Germinal center (tissue), 1 donor: ENCODE measurements at places on chromosomes 16 and 17.
A peak's percentile ranks its signal among the peaks of the same experiment; 100 is the strongest.

DNA sequence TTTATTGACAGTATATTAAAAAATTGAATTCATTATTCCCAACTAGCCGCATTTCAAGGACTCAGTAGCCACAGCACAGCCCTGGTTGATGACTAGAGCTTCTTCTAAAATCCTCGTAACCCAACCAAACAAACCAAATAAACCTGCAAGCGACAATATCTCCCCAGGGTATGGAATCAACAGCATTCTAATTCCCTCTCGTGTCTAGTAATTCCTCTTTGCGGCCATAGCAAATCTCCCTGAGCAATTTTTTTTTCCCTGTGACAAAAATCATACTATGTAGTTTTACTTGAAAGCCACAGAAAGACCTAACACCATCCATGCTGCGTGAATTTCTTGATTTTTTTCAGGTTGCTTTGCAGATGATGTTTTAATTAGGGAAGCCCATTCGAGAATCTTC, 143.4 kb upstream of the MYOCD start:
- DNase-seq = no peak

DNA sequence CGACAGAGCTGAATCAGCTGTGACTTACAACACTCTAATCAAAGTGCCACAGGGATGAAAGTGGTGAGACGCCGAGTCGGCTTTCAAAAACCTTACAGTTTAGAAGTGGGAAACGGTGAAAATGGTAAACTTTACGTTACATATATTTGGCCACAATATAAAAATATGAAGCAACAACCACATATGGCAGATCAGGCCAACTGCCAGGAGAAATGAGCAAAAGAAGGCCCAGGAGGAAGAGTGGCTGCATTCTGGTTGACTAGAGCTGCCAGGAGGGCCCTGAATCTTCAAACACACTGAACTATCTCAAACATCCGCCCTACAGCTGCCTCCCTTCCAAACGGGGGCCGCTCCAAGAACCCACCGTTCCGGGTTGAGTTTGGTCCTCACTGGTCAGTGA, 56.3 kb downstream of the MRM3 start:
- DNase-seq = no peak

DNA sequence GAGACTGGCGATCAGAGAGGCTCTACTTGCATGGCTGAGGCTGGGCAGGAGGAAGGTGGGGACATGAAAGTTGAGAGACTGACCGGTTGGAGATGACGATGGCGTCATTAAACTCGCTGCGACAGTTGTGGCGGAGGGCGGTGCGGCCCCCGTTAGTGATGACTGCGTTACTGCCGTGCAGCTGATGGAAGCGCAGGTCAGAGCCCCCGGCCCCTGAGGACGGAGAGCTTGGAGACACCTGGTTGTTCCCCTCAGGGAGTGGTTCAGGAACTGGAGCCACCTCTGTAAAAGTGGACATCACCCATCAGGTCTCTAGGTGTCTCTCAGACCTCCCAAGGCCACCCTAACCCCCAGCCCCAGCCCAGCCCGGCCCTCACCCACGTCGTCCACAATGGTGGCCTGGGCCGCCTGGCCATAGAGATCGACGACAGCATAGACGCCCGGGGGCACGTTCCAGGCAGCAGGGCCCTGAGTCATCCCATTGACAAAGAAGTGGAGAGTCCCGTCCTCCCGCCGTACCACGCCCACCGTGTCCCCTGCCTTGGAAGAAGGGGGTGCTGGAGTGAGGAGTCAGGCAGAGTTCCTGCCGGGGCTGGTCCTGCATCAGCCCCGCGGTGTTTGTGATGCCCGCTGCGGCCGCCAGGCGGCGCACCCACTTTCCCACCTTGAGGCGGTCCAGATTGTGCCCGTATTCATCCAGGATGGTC, 5.3 kb downstream of the NEURL4 start:
- peak; percentile 70 for DNase-seq

DNA sequence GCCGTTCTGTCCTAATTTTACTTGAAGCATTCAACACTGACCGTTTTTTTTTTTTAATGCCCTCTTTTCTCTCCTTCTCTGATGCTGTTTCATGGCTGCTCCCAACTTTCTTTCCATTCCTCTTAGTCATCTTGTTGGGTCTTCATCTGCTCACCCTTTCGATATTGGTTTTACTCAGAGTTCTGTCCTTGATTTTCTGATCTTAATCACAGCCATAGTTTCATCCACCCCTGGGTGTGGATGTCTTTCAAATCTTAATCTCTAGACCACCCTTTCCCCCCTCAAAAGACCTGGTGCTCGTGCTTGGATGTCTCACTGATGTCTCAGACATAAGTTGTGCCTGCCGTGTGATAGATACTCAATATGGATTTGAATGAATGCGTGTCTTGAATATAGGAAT, 22.4 kb downstream of the NDEL1 start:
- no peak for DNase-seq

DNA sequence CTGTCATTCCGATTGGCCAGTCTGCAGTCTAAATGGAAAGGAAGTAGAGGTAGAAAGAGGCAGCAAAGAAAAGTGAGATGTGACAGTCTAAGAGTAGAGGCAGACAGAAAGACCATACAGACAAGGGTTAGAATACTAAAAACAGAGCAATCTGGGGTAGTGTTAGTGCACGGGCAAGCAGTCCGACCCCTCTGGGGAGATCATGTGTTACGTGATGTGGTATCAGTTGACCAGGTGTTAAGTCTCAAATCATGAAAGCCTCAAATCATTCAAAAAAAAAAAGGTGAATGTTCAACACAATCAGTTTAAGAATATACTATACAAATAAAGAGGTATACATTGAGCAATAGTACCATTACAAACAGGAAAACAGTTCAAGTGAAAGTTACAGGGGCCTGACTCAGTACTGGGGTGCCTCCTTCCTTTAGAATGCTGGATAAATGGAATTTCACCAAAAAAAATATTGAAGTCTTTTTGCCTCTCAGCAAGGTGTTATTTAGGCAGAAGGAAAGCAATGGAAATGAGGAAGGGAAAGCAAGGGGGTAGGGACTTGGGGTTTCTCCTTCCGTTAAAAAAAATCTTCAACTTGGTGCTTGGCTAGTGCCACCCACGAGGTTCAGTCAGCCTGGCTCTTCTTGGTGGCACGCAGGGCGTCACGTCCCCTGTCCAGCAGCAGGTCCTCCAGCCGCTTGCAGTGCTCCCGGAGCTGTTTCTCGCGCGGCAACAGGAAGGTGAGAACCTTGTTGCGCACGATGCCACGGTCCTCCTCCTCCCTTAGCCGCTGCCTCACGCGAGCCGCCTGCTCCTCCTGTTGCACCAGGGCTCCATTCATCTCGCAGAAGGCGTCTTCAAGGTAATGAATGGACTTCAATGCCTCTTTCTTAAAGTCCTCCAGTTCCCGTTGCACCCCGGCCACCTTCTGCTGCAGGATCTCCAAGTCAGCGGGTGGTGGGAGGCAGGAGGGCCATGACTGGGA, 616 bp downstream of the CCDC182 start:
- DNase-seq = no peak

GRCh38 chr17:17125136-17126084, 80.7 kb downstream of the PLD6 start:
- DNase-seq = no peak

GRCh38 chr17:10687499-10687898, 9.8 kb downstream of the SCO1 start:
- DNase-seq = no peak

DNA sequence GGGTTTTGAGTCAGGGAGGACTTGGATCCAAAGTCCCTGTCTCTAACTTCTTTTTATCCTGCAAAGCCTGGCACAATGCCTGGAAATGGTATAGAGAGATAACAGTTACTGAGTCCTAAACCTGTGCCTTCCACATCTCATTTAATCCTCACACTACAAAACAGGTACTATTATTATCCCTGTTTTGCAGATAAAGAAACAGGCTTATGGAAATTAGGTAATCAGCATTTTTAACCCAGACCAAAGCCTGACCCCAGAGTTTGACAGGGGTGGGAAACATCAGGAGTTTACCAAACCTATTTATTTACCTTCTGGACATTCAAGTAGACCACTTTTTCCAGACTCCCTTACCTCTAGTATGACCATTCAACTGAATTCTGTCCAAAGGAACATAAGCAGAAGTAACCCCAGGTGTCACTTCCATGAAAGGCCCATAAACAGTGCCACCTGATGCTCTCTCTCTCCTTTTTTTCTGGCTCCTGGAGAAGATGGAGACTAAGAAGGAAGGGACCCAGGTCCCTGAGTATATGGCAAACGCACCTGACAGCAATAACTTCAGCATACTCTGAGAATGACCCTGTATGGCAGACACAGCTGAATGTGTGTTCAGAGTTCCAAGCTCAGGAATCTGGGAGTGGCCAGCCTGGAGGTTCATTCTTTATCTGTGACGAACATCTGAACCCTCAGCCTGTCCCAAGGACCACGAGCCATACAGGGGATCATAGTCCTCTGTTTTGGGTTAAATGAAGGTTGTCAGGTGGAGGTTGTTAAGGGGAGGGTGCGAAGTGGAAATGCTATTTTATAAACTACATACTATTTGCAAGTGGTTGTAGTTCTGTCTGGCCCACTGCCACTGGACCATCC, 62.7 kb downstream of the HLF start:
- DNase-seq = no peak

- peak; percentile 90 for DNase-seq
Observed at GRCh38 chr17:2049333-2050299, 5.3 kb upstream of the HIC1 start.

GRCh38 chr17:9237661-9238301, 216.5 kb downstream of the NTN1 start:
- DNase-seq = no peak

- DNase-seq = no peak
Observed at GRCh38 chr17:77318491-77319210, 177.9 kb downstream of the SEC14L1 start.

- no peak for DNase-seq
Observed at GRCh38 chr16:55943267-55943666, 68.1 kb upstream of the CES5A start.

- no peak for DNase-seq
Observed at GRCh38 chr17:18860161-18860972, 2.4 kb downstream of the PRPSAP2 start.

DNA sequence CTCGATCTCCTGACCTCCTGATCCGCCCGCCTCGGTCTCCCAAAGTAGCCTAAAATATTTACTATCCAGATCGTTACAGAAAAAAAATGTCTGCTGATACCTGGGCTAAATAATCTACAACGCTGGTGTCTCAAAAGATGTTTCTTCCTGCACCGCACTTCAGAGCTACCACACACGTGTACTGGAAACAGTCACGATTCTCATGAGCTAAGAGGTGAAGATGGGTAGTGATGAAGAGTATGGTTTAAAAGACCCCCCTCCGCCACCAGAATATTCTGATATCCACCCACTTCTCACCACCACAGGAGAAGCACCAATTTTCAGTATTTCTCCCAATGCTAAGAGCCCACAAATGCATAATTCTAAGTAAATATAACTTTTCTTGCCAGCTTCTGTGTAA, 50.2 kb downstream of the SMG6 start:
- DNase-seq = no peak

DNA sequence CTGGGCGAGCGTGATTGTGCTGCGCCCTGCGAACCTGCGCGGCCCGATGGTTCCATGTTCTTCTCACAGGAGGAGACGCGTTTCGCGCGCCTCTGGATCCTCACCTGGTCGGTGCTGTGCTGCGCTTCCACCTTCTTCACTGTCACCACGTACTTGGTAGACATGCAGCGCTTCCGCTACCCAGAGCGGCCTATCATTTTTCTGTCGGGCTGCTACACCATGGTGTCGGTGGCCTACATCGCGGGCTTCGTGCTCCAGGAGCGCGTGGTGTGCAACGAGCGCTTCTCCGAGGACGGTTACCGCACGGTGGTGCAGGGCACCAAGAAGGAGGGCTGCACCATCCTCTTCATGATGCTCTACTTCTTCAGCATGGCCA, 1.0 kb downstream of the FZD2 start:
- no peak for DNase-seq

DNA sequence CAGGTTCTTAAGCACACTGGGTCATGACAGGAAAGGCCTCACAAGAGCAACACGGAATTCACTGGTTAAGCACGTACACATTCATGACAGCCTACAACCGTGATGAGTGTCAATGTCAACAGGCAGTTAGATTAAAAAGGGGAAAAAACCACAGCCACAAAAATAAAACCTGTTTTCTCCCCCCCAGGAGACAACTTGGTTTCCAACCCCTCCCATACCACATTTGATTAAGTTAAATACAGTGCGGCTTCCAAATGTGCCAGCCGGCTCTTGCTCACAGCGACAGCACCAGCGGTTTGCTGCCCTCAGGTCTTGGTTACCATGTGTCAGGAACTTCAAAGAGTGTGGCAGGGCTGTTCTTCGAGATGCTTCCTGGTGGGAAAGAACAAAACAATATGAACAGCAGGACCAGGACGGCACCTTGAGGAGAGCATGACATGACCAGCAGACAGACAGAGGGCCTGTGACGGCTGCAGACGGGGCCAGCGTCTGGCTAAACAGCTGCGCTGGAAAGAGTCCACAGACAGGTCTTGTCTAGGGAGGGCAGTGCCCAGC, 193.6 kb downstream of the PARN start:
- no peak for DNase-seq

DNA sequence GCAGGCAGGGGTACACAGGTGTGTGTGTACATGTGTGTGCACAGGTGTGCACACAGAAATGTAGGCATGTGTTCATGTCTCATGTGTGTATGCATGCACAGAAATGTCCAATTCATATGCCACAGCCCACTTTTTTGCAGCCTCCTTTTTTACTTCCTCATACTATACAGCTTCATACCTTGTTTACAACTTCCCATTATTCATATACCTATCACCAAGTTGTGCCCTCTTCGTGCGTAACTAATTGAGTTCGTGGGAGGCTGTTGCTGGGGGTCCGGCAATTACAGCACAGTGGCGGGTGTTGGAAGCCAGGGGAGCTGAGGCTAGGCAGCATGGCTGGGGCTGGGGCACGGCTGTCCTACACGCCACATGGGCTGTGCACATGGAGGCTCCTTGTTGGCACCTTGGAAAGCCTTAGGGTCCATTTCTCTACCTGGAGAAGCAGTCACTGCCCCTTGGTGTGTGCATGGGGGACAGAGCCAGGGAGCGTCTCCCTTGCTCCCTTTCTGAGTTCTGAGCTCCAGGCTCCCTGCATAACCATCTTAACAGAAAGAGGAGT, 266.7 kb downstream of the ENGASE start:
- DNase-seq = peak; percentile 57
